ENCODE measurements at places on chromosomes 1 and 21.

DNA sequence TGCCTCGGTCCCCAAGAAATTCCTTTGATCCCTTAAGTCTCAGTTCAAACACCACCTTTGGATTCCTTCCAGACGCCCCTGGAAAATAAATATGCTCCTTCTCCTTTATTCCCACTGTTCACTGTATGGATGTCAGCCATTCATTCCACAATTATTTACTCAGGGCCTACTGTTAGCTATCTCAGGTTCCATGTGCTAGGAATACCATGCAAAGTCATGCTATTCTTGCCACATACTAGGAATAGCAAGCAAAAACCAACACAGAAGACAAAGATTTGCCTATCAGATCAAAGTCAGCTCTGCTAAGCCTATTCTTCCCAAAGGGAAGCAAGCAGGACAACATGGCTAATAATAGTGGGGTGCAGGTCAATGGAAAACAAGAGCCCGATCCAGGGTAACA, 29.8 kb downstream of the TTC13 start:
- DNase-seq = no peak

- DNase-seq = no peak
These were observed 30.1 kb downstream of the RHOU start for GRCh38 chr1:228765168-228765946.

GRCh38 chr1:201887116-201887866, 1.4 kb upstream of the SHISA4 start:
- DNase-seq = no peak

GRCh38 chr21:35178827-35179226, 129.7 kb upstream of the RUNX1 start:
- no peak for DNase-seq

GRCh38 chr1:220767312-220768125, 19.2 kb upstream of the MTARC1 start:
- DNase-seq = no peak

- peak; percentile 8 for DNase-seq
These were observed 1.7 kb upstream of the JUN start for GRCh38 chr1:58785442-58786058.

- no peak for DNase-seq
These were observed 5.0 kb upstream of the OR2T8 start for GRCh38 chr1:247914941-247915662.

- no peak for DNase-seq
These were observed 30.3 kb downstream of the PTPRC start for GRCh38 chr1:198669023-198669698.

DNA sequence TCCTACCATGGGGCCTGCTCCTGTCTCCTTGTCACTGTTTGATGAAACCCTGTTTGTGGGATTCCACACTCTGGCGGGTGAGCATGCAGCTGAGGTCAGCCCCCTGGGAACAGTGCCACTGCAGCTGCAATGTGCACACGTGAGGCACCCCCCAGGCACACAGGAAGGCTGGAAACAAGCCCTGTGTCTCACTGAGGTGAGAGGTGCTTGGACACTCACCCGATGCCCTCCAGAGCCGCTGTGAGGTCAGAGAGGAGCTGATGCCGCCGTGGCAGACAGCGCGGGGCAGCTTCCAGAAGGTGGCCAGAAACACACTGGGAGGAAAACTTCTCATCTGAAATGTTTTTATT, 49.7 kb downstream of the SLX9 start:
- DNase-seq = no peak
